ENCODE measurements at places on chromosomes 1 and 21.

DNA sequence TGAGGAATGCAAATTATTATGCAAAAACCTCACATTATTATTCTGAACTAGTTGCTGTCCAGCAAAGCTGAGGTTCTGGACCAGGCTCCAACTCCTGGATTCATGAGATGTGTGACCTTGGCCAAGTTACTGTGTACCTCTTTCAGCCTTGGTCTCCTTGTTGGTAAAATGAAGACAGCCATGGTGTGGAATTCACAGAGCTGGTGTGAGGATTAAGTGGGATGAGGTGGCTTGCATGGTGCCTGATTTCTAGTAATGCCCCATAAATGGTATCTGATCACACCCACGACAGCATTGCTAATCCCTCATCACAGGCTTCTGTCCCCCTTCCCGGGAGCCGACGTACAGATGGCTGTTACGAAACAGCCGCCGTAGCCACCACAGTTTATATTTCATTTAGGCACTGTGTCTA lies 59.6 kb downstream of the PGBD5 start:
- no peak for DNase-seq

GRCh38 chr1:239516579-239516978 lies 130.2 kb downstream of the CHRM3 start:
- DNase-seq, result no peak

- no peak for DNase-seq
Observed at GRCh38 chr1:212908971-212909370, 41.4 kb upstream of the VASH2 start.

DNA sequence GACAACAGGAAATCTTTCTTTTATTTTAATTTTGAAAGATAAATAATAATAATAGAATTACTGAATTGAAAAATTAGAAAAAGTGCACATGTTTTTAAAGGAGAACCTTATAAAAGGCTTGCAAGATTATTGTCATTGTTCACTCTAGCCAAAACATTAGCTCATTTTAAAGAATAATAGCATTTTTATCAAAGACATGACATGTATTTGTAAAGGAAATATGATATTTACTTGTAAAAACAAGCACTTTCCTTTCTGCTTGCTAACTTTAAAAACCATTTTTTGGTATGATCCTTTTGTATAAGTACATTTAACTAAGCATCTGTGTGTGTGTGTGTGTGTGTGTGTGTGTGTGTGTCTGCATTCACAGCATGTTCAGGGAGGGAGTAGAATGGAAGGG lies 156.3 kb upstream of the C1orf87 start:
- DNase-seq, result no peak

DNA sequence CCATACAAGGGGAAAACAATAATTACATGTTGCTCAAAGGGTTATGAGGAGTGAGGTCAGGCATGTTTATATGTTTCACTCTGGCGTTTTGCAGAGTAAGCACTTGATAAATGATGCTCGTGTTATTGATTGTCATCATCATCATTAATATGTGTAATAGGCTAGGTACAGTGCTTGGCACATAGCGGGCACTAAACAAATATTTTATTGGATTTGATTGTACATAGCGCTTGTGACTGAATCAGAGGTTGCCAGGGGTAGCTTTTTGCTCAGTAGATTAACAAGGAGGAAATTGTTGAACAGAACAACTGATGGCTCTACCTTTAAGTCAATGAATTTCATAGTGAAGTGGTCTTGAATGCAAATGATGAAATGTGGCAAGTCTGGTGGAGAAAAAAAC lies 91.7 kb downstream of the ROR1 start:
- DNase-seq, result no peak

DNA sequence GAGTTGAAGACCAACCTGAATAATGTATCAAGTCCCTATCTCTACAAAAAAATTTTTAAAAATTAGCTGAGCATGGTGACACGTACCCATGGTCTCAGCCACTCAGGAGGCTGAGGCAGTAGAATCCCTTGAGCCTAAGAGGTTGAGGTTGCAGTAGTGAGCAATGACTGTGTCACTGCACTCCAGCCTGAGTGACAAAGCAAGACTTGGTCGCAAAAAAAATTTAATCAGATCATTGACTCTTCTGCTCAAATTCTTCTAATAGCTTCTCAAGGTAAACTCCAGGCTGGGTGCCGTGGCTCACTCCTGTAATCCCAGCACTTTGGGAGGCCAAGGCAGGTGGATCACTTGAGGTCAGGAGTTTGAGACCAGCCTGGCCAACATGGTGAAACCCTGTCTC lies 85.9 kb upstream of the PUM1 start:
- no peak for DNase-seq

DNA sequence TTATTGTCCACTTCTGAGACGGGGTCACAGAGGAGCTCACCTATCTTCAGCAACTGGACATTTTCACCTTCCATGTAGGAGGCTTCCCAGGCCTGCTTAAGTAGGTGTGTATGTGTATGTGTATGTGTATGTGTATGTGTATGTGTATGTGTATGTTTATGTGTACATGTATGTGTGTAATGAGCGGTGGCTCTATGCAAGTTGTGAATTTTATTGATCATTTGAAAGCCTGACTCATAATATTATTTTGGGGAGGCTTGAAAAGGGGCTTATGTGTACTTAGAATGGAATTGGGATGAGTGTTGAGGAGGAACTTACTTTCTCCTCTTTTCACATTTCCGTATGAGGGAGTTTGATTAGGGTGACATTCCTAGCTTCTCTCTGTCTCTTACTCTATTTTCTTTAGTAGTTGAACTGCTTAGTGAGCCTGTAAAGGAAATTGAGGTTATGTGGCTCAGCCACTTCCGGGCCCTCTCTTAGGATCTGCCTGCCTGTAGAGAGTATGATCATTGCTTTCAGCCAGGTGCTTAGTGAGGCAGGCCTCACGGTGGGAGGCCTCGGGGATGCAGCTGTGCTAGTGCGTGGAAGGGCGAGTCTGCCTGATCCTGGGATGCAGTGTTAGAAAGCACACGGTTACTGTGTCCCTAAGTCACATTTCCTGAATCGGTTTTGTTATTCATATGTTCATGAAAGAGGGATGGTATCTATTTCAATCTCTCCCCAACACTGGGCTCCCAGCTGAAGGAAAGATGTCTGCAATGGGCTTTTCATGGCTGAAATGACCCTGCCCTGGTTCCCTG lies 61.0 kb downstream of the IER5 start:
- no peak for DNase-seq

- DNase-seq, result no peak
Observed at GRCh38 chr1:110688514-110688913, 13.8 kb upstream of the KCNA3 start.

DNA sequence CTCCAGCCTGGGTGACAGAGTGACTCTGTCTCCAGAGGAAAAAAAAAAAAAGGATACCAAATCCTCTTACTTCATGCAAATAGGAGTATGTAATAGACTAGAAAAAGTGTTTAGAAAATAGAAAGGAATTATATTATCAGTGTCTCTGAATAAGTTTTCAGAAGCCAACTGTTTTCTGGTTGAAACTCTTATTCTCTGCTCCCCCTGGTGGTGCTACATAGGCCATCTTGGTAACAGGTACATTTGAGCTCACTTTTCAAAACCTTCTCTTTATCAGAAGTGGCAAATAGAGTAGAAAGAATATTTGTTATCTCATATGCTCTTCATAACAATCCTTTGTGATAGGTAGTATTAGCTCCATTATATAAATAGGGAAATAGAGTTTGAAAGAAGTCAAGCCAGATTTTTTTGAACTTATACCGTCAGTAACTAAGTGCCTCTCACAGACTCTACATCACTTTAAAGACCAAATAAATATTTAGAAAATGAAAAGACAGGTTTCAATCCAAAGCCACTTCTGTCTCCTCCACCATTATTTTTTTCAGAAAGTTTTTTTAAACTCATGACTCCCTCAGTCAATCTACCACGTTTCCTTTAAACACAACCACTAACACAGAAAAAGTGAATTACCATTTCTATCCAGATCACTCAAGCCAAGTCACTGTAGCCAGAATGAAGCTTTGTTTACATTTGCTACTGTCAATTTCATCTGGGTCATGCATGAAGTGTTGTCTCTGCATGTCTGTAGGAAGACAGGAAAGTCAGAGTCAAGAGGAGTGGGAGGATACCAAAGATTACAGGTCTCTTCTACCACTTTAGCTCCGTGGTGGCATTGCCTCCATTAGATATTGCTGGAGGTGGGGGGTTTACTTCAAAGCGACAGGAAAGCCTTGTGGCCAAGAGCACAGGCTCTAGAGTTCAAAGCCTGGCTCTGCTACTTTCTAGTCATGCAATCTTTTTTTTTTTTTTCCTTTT lies 45.6 kb downstream of the IL23R start:
- peak; percentile 13 for DNase-seq

DNA sequence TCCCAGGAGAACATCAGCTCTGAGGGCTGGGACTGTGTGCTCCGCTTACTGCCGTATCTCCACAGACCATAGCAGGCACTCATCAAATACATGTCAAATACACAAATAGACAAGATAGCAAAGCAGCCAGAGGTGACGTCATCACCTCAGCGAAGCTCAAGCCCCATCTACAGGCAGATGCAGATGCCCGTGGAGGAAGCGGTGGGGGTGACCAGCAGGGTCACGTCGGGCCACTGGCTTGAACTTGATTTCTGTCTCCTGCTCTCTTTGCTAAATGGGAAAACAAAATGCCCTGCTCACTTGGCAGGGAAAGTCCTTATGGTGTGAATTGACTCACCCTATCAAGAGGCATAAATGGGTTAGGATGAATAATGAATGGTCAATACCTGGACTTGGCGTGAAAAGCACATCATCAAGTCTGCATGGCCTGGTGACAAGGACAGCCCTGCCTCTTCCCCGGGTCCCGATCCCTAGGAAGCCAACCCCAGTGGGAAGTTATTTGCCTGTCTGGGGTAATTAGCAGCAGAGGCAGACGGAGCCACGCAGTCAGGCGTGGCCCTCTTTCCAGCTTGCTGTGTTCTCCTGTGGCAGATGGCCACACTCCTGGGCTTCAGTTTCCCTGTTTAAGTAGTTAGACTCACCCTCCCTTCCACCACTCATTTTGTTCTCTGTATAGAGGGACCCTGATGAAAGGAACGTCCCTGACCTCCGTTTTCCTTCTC lies 536.0 kb downstream of the NPHP4 start:
- no peak for DNase-seq

- DNase-seq, result no peak
Observed at GRCh38 chr1:16141573-16142336, 14.1 kb downstream of the EPHA2 start.

DNA sequence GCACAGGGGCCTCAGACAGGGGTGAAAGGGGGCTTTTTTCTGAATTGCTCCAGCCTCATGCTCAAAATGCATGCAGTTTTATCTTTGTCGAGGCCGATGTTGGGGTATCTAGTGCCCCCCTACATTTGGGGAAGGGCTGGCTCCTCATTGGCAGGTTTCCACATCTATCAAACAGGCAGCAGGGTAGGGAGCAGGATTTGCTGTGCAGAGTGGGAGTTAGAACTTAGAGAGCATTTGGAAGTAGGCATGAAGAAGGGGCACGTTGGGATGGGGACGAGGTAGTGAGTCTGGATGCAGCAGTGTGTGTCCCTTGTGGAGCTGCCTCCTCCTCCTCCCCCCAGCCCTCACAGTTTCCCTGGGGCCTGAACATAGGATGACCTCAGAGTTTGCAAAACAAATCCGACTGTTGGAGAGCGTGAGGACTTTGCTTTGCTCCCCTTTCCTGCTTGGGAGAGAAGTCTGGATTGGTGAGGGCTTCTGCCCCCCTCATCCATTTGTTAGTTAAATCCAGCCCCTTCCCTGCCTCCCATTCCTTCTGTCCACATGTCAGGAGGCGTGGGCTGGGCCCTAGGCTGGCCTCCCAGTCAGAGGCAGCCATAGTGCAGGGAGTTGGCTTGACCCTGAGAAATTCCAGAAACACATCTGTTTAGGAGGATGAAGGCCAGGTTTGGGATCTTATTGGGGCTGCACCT lies 36.9 kb upstream of the GPR37L1 start:
- peak; percentile 99 for DNase-seq

GRCh38 chr1:231883382-231883781 lies 256.8 kb downstream of the DISC1 start:
- peak; percentile 3 for DNase-seq

DNA sequence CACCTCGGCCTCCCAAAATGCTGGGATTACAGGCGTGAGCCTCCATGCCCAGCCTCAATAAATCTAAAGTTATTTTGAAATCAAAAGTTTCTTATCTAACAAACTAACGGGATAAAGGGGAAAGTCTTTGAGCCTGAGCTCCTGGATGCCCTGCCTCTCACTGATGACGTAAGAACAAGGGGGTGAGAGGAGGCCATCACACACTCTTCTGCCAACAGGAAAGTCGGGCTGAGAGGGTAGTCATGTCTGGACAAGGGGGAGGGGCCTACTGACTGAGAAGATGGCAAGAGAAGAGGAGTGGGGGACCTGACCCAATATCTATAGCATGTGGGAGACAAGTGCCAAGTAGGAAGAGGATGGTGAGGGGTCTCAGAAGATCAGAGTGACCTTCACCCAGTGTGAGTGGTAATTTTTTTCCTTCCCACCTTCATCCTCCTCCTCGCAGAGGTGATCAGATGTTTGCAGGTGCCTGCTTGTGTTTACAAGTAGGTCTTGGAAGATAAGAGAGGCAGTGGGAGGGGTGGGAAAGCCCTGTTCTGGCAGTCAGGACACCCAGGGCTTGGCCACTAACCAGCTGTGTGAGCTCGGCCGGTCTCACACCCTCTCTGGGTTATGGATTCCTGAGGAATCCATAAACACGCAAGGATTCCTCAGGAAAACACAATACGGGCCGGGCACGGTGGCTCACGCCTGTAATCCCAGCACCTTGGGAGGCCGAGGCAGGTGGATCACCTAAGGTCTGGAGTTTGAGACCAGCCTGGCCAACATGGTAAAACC lies 9.6 kb downstream of the UQCRHL start:
- DNase-seq, result no peak

DNA sequence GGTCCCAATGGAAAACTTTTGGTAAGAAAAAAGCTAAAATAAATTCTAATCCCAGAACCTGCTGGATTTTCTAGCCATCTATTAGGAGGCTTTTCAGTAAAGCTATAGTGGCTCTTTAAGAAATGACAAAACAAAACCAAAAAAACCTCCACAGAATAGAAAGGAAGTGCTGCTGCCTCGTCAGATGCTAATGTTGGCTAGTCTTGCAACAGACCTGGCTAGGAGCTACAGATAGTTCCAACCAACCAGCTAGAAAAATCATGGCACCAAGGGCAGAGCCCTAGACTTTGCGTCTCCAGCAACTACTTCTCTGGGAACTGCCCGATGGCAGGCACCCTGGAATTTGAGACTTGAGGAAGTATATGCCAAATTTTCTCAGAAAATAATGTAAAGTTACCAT lies 7.6 kb downstream of the CD101 start:
- no peak for DNase-seq
